ENCODE measurements at places on chromosomes 4 and X.

GRCh38 chr4:100100985-100101384, 89.3 kb downstream of the DDIT4L start:
- DNase-seq, result no peak

GRCh38 chr4:54898656-54899340, 226.6 kb downstream of the KDR start:
- DNase-seq, result no peak

DNA sequence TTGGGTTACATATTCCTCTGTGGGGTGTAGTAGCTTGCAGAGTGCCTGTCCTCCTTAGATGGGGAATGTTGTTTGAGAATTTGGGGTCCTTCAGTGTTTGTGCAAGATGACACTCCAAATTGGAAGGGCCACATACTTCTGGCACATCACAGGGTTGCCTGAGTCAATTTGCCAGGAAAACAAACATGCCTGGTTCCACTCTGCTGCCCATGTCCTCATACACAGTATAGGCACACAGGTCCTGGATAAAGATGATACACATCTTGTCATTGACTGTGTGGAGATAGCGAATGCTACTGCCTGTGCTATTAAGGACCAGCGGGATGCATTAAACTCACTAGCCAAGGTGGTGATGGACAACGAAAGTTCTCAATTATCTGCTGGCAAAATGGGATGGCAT, 11.2 kb upstream of the LAP3 start:
- DNase-seq, result no peak

- DNase-seq, result no peak
Observed at GRCh38 chrX:30010471-30010870, 204.9 kb upstream of the MAGEB2 start.

DNA sequence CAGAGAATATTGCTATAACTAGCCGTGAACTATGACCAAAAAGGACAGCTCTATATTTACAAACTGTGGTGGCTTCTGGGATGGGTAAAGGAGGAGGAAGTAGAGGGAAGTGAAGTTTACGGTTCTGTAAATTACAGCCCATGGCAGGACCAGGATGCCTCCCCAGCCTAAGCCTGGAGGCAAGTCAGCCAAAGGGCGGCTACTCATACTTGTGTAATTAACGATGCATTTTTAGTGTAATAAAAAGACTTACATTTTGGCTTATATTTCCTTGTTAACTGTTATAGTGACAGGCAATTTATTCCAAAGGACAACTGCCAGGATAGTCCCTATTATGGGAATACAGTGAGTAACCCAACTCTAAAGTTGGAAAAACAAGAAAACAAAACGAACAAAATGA, 139.9 kb upstream of the OTUD4 start:
- DNase-seq, result no peak

GRCh38 chr4:134001057-134001456, 200.5 kb downstream of the PABPC4L start:
- DNase-seq, result no peak

DNA sequence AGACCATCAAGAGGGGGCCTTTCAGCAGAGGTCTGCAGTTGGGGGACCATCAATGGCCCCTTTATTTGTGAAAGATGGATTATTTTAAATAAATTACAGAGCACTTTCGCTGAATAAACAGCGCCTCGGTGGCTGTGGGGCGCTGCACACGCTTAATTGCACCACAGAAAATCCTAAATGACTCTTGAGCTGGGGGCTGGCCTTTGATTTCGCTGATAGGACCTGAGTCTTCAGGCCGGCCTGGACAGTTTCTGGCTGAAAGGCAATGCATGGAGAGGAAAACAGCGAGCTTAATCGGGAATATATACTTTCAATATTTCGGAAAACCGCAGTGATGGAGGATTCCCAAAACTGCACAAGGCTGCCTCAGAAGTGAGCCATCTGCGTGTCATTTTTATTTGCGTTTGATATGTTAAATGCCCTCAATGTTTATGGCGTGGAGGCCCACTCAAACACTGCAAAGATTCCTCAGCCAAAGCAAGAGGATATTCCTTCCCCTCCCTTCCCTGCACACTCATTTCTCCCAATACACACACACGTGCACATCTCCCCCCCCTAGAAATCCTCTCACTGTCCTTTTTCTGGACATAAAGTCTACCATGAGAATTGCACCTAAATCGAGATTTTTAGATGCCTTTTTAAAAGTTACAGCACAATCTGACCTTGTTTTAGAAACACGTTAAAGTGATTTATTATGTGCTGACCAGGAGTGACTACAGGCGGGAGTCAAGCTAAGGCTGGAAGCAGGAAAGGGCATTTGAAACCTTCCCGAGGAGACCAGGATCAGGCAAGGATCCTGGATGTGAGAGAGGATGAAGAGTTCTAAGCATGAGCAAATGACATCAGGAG, 340.7 kb downstream of the RAB28 start:
- DNase-seq, result no peak

- DNase-seq, result no peak
Observed at GRCh38 chr4:118736900-118737299, 51.7 kb downstream of the METTL14 start.

DNA sequence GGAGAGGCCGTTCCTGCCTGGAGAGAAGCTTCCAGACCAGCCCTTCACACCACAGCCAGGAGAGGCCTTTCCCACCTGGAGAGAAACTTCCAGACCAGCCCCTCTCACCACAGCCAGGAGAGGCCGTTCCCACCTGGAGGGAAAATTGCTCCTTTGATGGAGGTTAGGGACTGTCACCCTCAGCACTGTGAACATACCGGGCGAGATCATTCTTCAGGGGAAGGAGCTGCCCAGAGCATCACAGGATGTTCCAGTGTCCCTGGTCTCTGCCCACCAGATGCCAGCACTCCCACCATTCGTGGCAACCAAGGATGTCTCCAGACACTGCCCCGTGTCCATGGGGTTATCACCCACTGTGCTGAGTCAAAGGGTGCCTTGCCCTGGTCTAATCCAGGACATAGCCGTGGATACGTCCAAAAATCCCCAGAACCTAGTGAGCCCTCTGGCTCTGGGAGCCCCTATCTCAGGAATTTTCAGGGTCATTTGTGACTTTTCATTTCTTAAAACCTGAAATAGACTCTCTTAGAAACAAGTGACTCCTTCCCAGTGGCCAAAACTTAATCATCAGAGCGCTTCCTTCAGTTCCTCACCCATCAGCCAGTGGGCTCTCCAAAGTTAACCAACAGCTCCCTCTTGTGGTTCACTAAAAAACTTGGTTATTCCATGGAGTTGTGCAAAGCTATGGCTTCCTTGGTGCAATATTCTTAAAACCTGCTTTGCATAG, 80.2 kb downstream of the CRMP1 start:
- peak; percentile 67 for DNase-seq

DNA sequence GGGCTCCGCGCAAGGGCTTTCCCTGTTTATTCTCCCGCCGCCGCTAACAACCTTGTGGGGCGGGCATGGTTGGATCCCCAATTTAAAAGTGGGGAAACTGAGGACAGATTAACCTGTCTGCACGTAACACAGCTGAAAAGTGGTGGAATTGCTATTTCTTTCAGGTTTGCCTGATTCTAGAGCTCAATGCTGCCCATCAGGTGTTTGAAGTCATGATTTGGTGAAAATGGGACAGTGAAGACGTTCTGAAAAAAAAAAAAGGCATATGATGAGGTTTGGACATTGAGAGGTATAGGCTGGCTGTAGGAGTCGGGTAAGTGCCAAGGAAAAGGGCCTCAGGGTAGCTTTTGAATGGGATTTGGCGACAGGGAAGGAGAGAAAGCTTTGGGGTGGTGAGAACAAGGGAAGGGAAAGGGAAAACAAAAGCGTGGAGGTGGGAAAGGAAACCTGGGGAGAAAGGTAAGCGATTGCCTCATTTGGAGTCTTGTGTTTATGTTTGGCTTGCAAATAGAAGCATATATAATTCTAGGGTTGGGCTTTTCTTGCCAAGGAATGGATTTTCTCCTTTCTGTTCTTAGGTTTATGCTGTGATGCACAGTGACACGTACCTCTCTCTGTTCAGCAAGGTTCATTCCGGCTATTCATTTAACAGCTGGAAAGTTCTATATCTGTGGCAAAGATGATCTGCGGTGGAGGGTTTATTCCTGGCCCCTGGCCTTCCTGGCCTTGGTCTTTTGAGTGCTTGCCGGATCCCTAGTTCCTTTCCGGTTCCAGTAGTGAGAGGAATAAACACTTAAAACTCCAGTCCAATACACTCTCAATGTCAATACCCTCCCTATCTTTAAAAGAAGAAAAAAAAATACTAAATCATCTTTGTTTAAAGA, 2.4 kb upstream of the STIM2 start:
- no peak for DNase-seq

DNA sequence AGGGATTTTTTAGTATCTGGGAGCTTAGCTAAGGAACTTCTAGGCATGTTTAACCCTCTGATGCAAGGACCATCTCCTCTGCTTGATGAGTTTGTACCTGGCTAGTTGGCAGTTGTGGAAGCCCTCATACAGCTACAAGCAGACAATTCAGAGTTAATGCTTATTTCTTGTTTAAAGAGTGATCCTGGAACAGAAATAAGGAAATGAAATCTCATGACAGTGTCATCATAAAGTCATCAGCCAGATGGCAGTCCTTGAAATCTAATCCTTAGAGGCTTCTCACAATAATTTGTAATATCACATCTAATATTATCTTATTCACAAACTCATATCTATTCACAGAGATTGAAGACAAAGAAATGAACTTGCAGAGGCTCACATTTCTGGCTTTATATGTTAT, 581.6 kb upstream of the FTHL17 start:
- no peak for DNase-seq

DNA sequence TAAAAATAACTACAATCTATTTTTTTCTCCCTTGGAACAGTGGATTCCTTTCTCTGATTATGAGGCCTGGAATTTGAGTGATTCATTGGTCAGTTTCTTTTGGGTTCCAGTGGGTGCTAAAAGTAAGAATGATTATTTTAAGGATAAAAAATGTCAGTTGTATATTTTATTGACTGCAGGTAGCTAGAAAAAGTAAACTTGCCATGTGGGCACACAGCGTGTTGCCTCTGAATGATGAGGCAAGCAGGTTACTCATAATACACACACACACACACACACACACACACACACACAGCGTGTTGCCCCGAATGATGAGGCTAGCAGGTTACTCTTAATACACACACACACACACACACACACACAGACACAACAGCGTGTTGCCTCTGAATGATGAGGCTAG, 13.8 kb downstream of the GALNT7 start:
- DNase-seq, result no peak

- DNase-seq, result peak; percentile 29
Observed at GRCh38 chr4:47525154-47525819, 40.2 kb downstream of the ATP10D start.

DNA sequence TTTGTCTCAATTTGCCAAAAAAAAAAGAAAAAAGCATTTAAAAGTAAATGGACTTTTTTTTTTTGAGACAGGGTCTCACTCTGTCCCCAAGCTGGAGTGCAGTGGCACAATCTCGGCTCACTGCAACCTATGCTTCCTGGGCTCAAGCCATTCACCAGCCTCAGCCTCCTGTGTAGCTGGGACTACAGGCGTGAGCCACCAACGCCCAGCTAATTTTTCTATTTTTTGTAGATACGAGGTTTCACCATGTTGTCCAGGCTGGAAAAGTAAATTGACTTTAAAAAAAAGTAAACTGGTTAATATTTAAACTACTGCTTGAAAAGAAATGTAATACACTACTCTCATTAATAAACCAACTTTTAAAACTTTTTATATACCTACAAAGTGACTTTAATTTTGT, 5.9 kb downstream of the AIFM1 start:
- no peak for DNase-seq

DNA sequence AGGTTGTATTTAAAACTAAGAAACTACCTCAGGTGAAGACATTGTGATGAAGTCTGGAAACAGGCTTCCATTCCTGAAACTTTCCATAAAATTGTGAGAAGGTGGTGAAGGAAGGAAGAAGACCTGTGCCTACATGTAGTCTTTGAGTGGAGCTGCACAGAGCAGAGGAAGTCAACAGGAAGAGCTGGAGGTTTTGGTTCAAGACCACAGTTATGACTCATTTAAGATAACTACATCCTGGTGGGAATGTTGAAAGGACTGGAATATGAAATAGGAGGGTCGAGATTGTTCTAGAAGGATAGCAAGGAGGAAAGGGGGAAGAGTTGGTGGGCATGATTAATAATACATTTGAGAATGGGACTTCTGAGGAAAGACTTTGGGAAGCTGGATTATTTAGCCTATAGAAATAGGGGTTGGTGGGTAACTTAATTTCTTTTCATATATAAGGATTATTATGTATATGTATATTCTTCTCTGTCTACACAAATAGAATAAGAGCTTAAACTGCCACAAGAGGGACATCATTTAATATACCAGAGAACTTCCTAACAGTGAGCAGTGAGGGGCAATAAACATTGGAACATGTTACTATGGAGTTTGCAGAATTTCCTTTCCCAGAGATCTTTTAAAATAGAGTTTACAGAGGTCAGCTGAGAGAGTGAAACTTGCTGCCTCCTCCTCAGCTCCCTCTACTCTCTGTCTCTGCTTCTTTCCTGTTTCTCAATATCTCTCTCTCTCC, 23.5 kb downstream of the AWAT2 start:
- DNase-seq, result no peak

GRCh38 chr4:67714248-67714583, 13.3 kb upstream of the UBA6 start:
- DNase-seq, result peak; percentile 36

DNA sequence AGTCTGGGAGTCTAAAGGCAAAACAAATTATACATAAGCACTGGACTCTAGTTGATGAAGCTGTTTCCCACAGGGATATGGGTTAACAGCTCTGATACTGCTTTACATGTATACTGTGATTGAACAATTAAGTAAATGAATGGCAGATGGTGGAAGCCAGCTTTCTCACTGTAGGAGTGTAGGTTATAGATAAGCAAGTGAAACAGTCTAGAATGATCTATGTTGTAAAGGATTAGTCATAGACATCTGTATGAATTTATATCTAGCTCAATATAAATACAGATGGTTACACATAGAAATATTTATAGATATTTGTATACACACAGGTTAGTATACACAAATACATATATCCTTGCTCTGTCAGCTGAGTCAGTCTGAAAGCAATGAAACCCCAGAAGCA, 276.1 kb downstream of the PPARGC1A start:
- no peak for DNase-seq

DNA sequence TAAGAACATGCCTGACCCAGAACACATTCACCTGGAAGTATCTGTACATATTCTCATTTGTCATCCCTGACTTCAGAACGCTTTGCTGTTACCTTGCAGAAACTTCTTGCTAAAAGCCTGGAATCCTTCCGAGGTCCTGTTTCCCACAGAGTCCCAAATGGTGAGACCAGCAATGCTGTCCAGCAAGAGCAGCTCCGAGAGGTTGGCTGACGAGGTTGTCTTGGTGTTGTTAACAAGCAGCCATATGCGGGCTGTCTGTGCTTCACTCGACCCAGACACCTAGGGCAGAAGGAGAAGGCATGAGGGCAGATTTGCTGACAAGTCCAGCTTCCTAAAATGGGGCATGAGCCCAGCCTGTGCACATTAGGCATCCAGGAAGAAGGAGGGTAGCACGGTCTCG, 19.3 kb downstream of the EVC2 start:
- DNase-seq, result no peak

DNA sequence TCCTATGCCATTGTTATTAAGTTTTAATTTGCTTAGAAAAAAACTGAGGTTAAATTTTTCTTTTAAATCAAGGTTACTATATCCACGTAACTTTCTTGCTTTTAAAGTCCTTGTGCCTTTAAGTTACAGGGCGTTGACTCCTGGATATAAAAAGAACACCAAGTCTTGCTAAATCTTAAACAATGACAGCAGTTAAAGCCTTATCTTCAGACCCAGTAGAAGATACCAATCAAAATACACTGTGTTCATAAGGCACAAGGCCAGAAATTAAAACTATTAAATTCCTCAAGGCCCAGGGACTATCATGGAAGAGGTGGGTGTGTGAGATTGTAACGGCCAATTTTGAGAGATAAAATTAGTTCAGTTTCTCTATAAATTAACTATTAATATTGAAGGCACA, 60.4 kb downstream of the PAGE2 start:
- DNase-seq, result no peak

- DNase-seq, result no peak
Observed at GRCh38 chrX:118698516-118699170, 28.8 kb upstream of the IL13RA1 start.

All from A549 (cell line).